LHCN-M2 (cell line): ENCODE measurements at places on chromosomes 1 and 21. TPM values are rescaled to one million over a fixed set of nuclear protein-coding genes. Genes with fewer than 3 reads are reported as not detected.

- DNase-seq: no peak
Observed at GRCh38 chr1:31099293-31100032, 33.9 kb upstream of the PUM1 start.

- peak; percentile 93 for DNase-seq
Observed at GRCh38 chr21:36773117-36773516, 74.2 kb downstream of the SIM2 start.

GRCh38 chr1:1155258-1155657 is 18.4 kb upstream of the TTLL10 start:
- DNase-seq: no peak

DNA sequence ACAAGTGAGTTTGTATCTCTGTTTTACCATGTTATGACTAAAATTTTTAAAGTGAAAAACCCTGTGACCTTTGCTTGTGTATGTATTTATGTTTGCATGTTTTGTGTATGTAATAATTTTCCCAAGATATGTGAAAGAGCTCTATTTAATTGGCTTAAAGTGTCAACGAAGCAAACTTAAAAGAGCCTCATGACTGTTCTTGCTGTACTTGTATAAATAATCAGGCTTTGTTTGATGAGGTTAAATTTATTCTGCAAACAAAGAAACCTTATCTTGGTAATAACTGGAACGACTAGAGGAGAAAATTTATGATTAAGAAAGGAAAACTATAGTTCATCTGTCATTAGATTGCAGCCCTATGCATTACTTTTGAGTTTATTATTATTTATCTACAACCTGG is 6.6 kb downstream of the GBP7 start:
- DNase-seq: no peak

GRCh38 chr1:109514846-109515245 is 5.3 kb upstream of the AMIGO1 start:
- DNase-seq: no peak

- peak; percentile 85 for DNase-seq
Observed at GRCh38 chr1:1324524-1325287, at the start of the genes CPTP and INTS11. Gene CPTP, plus strand, starts transcription at chr1:1324802. Its CDS starts 2,109 bp downstream, at chr1:1326911. Gene INTS11, minus strand, starts transcription at chr1:1324660. Its CDS starts 52 bp downstream, at chr1:1324608.

- no peak for DNase-seq
Observed at GRCh38 chr1:29396438-29397255, 160.3 kb downstream of the PTPRU start.

- DNase-seq: no peak
Observed at GRCh38 chr1:160189649-160190625, at the start of gene CASQ1. Gene CASQ1, plus strand, starts transcription at chr1:160190575. Its CDS starts 177 bp downstream, at chr1:160190752.

- DNase-seq: no peak
Observed at GRCh38 chr1:17568014-17568900, 28.8 kb downstream of the ARHGEF10L start.

- no peak for DNase-seq
Observed at GRCh38 chr1:239858057-239858456, 233.6 kb upstream of the FMN2 start.

DNA sequence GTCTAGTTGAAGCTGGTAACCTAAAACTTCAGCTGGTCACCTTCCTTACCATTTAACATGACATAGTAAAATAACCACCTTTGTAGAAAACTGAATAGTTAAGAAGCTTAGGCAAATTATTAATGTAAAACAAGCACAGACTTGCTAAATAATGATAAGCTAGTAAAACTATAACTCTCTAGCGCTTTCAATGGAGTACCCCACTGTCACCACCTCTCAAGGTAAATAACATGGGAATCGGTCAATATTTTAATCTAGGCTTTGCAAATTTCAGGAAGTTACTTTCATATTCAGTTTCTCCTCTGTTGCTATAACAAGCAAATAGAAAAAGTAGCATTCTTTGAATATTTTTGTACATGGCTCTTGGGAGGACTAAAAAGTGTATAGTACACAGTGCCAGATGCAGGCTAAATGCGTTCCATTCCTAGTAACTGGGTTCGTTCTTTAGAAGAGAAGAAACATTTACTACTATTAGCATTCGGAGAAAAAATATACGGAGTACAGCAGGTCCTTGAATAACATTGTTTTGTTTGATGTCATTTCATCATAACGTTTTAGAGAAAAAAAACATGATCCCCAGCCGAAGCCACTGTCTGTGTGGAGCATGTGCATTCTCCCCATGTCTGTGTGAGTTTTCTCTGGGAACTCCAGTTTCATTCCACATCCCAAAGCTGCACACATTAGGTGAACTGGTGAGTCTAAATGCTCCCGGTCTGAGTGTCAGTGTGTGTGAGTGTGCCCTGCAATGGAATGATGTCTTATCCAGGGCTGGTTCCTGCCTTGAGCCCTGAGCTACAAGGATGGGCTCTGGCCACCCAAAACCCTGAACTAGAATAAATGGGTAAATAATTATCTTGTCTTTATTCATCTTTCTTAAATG is 52.5 kb downstream of the EPRS1 start:
- DNase-seq: no peak

DNA sequence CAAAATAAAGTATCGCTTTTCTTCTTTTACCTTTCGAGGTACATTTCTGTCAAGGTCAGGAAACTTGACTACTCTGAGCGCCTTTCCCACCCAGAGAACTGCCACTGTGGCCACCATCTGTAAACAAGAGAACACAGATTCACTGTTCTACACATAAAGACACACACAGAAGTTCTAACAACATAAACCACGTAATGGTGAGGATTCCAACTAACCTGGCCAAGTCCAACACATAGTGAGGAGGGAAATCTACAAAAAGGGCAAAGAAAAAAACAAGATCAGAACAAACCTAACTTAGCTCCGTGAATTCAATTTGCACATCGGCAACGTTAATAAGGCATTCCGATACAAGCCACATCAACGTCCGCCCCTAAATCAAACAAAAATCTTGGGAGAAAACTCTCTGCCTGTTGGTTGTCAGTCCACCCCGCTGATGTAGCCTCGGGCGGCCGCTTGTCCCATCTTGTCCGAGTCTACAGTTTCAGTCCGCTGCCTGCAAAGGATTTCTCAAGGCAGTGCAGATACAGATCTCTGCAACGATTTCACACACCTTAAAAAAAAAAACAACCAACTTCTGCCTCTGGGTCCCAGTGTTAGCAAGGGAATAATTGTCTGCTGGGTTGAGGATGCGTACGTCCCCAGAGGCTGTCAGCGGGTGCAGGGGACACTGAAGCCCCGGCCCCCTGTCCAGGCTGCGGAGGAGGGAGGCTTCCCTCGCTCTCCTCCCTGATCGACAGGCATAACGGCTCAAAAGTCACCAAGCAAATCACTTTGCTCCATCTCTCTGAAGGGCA is 1.0 kb downstream of the SLC35D1 start:
- DNase-seq: peak; percentile 34

DNA sequence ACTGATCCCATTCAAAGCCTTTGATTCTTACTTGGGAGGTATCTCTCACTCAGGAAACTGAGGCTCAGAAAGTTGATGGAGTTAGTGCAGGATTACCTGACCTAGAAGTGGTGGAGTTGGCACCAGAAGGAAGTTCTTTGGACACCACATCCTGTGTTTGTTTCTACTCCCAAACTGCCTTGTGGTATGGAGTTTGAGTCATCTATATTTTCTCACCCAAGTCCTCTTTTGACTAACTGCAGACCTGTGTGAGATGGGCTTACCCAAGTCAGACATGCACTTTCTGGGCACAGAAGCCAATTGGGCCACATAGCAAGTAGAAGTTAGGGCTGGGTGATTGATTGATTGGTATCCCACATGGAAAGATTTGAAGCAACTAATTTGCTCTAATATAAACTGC is 36.1 kb downstream of the FGGY start:
- DNase-seq: peak; percentile 81

DNA sequence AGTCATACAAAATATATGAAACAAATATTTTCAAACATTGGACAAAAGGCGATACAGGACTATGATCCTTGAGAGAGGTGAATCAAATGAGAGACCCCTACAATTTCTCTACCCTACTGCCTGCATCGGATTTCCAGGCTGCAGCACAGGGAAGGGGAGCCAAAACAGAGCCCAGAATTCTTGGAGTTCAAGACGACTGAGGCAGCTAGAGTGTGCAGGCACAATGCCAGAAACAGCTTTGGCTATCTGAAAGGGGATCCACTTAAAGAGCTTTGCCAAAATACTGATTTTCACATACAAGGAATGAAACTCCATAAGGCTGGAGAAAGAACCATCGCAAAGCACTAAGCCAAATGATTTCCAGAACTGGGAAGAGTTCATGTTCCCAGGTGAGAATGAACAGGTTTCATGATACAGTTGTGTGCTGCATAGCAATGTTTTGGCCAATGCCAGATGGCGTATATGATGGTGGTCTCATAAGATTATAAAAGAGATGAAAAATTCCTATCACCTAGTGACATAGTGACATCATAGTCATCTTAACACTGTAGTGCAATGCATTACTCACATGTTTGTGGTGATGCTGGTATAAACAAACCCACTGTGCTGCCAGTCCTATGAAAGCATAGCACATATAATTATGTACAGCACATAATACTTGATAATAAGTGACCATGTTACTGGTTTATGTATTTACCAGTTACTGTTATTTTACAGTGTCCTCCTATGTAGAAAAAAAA is 77.5 kb downstream of the KCND3 start:
- no peak for DNase-seq

DNA sequence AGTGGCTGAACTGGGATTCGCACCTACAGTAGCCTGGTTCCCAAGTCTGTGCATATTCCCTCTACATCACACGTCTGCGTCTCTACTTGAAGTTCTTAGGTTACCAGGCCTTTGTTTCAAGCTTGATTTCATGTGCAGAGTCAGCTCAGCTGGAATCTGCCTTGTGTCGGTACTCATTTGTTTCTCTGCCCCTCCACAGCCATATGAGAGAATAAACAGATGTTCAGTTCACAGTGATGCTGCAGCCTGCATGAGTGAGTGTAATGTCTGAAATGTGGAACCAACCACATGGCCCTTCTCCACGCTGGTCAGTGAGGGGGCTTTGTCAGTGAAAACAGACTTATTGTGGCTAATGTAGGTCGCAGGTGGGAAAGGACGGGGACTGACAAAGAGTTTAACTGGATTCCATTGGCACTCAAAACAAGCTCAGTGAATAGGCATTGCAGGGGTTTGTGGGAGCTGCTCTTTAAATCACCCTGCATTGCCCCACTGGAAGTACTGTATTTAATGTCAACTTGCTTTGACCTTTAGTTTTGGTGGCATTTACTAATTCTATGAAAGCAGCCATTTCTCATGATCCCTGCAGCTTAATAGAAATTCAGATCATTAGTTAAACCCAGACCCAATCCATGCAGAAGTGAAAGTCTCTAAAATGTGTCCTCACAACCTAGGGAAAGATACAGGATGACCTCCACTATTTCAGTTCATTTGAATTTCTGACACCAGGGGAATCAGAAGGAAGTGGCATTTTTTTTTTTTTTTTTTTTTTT is 136.4 kb upstream of the FAM78B start:
- DNase-seq: no peak

DNA sequence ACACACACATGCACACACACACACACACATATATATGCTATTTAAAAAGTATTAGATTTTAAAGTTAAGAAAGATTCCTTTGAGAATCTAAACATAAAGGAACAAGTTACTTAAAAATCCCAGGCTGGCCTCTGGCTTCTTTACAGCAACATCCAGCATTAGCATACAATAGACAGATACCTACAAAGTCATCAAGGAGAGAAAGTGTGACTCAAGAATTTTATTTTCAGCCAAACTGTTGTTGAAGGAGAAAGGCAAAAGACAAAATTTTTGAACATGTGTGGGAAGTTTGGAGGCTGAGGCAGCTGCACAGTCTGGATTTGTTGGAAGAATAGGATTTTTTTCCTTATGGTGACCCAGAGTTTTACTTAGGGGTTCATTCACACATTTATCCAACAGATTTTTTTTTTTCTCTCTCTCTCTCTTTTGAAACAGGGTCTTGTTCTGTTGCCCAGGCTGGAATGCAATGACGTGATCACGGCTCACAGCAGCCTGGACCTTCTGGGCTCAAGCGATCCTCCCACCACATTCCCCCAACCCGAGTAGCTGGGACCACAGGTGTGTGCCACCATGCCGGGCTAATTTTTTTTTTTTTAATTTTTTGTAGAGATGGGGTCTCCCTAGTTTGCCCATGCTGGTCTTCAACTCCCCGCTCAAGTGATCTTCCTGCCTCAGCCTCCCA is 24.0 kb upstream of the SPOCD1 start:
- no peak for DNase-seq

DNA sequence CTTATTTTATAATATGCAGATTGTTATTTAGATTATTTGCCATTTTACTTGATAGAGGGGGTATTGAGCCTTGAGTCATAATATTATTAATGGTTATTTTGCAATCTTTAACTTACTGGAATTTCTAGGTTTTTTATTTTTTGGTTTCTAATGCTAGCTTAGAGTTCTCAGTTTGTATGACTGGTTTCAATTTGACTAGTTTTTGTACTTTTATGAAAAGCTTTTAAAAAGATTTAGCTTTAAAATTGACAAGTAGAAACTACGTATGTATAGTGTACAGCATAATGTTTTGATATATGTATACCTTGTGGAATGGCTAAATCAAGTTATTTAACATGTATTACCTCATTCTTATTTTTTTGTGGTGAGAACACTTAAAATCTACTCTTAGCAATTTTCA is 41.5 kb downstream of the CEP350 start:
- no peak for DNase-seq

DNA sequence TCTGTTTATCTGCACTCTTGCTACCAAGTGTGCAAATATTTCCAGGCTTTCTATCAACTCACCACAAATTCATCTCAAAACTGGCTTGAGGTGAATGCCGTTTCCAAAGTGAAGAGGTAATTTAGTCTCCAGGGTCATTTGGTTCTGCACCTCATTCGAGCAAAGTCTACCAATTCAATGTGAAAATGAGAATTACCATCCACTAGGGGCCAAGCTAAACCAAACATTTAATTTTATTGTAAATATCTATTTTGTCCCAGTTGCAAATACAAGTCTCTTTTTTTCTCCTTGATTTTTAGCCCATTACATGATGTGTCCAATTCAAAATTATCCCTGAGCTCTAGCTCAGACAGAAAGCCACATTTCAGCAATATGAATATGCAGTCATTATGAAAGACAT is 152.3 kb upstream of the PTBP2 start:
- DNase-seq: no peak

GRCh38 chr1:43348343-43348808 is 10.4 kb upstream of the CDC20 start:
- DNase-seq: no peak

GRCh38 chr1:222785529-222785928 is 29.3 kb upstream of the DISP1 start:
- DNase-seq: no peak

Gene TMPRSS15
- not detected in 2 replicates for total RNA-seq

Gene NECTIN4
- total RNA-seq: 0.26 TPM in 1 of 2 replicates, not detected in the other

Gene TFF3
- total RNA-seq: not detected in 2 replicates

Gene PPIAL4G
- not detected in 2 replicates for total RNA-seq

Gene PRELP
- 0.06 TPM in 2 replicates for total RNA-seq

Gene GRHL3
- not detected in 2 replicates for total RNA-seq

Gene S100A3
- 37.5 and 55.5 TPM in 2 replicates for total RNA-seq

Gene KANK4
- total RNA-seq: 0.06 and 0.26 TPM in 2 replicates

Gene SV2A
- total RNA-seq: 18.1 and 23.5 TPM in 2 replicates

Gene TTLL10
- total RNA-seq: not detected in 2 replicates

Gene OR2L2
- not detected in 2 replicates for total RNA-seq

Gene TMCO4
- total RNA-seq: 19.8 and 20.6 TPM in 2 replicates

Gene TAS1R3
- total RNA-seq: 0.06 TPM in 1 of 2 replicates, not detected in the other
